ENCODE measurements at places on chromosomes 5 and 9.

DNA sequence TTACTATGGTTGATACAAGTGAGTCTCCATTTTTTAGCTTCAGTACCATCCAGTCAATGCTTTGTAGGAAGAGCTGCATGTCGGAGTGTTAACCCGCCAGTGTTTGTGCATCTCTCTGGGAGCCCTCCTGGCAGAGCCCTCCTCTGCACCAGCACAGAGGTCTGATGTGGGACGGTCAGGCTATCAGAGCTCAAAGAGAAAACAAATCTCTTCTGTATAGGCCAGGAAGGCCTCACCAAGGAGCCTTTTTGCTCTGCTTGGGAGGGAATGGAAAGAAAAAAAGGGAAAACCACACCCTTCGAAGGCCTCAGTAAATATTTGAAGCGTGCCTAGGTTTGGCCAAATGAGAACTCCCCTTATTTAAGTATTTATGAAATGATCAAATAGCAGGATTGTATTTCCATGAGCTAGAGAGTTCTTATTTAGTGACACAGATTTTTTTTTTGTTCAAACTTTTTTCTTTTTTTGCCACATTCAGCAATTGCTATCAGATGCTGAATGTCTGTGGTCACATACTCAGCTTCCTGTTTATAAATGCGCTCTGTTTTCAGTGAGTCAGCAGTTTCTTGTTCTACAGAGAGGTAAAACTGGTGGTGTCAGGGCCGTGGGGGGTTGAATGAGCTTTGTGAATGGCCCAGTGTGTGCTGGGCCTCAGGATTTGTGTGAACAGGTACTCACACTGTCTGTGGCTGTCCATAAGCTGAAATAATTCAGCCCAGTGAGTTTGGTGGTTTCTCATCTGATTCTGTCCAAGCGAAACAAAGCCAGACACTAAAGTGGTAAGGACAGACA, 226.6 kb downstream of the SNX18 start:
- DNase-seq = no peak

DNA sequence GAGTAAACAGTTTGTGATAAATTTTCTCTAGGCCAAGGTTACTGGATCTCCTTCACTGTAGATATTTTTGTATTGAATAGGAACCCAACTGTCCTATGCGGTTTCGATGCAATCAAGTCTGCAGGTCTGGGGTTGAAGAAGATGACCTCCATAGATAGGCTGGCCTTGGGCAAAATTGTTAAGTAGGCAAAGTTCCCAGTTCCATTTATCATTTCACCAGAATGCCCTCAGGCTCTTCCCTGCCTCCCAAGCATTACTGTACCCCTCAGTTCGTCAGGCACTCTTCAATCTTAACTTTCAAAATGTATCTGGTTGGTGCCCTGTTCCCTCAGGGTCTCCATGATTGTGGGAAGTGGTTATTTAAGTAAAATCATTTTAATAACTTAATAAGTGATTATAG, 1802.9 kb upstream of the WWC1 start:
- DNase-seq = no peak

DNA sequence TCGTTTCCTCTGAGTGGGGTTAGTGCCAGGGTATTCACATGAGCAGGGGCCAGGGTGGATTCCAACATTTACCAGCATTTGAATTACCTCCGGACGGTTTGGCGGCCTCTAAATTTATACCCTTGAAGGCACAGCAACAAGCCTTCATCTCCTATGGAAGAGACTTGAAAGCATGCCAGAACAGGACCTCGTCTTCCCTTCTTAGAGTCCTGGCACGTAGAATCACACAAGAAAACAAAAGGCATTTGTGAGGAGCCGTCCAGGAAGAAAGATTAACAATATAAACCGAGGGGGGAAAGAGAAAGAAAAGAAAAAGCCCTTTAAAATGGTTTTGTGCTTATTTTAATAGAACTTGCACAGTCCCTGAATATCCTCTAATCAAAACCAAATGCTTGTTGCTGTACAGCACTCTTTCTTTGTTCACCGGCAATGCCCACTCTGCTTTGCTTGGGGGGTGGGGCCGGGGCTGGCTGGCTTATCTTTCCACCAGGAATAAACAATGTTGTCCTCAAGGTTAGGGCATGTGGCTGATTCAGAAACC, 575.8 kb upstream of the ZNF462 start:
- DNase-seq = no peak

GRCh38 chr5:109945097-109945678, 255.5 kb downstream of the MAN2A1 start:
- DNase-seq = no peak

DNA sequence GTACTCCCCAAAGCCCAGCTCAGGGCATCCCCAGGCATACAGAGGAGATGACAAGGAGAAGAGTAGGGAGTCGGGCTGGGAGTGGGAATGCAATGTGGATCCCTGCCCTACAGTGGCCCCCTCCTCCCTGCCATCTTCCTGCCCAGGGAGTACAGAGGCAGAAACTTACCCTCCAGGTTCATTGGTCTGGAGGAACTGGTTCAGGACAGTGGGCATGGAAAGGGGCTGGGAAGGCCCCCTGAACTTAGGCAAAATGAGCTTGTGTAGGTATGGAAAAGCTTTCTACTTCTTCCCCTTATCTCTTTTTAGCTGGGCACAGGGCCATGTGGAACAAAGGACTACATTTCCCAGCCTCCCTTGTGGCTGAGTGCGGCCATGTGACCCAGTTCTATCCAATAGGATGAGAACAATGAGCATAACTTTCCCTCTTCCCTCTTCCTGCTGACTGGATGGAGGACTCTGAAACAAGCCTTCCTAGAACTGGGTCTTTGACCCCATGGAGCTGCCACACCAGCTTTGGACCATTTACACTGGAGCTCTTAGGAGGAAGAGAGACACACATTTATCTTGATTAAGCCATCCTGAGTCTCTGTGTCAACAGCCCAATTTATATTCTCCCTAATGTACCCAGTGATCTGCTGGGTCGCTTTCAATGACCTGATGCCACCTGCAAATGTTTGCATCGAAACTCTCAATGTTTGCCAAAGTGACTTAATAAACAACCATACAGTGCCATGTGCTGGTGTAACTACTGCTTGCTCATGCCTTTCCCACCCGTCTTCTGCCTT, 25.0 kb upstream of the HMCN2 start:
- DNase-seq = no peak

DNA sequence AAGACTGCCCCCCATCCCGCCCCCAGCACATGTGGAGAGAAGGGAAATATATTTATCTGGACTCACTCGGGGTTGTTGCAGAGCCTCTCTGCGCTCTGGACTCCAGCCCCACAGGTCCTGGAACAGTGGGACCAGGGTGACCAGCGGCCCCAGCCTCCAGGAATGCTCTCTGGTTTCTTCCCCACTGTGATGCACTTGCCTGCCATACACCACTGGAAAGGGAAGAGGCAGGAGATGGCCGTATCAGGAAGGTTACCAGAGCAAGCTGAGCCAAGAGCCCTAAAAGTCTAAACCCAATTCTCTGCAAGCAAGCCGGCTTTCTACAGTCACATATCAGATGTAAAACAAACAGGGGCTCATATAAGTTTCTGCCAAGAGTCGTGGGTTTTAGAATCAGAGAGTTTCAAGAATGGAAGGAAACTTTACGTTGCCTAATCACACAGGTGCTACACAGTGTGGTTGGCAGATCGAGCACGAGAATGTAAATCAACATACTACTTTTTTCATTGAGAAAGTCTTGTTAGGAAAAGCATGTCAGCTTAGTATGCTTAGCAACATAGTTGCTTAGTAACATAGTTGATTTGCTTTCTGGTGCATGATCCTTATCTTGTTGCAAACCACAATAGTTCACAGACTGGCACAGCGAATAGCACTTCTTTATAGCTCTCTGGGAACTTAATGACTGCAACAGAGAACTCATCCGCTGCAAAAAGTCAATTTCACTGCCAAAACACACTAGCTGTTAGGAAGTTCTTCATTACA, 201.2 kb downstream of the TARS1 start:
- no peak for DNase-seq

- DNase-seq = no peak
Observed at GRCh38 chr5:112124788-112125187, 294.3 kb downstream of the EPB41L4A start.

DNA sequence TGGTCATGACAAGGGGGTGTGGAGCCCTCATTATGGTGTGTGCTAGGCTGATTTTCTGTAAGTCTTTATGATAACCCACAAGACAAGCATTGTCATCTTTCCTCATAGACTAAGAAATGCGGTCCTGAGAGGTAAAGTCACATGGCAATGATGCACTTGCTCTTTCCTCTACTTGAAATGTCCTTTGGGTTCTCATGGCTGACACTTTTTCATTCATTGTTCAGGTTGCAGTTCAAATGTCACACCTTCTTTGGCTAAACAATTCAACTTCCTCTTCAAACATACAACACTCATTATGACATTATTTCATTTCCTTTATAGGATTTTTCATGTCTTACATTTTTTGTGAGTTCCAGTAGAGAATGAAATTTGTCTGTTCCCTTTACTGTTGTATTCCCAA, 323.6 kb upstream of the PRR16 start:
- no peak for DNase-seq

DNA sequence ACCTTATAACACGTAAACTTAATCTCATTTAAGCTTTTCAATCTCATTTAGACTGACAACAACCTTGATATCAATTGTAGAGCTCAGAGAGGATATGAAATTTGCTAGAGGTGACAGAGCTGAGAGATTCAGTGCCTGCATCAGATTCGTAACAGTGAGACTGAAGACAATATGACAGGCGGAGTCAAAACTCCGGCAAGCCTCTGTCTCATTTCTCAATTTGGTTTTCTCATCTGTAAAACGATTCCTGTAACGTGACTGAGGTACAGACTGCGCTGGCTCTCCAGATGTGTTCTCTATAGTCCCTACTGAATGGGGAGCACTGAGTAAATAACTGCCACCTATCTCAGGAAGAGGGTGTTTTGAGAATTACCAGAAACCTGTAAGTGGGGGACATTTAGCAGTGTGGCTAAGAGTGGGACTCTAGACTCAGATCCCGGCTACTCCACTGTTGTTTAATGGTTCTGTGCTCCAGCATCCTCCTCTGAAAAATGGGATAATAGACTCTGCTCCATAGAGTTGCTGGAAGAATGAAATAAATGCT, 3.0 kb upstream of the MCIDAS start:
- no peak for DNase-seq

DNA sequence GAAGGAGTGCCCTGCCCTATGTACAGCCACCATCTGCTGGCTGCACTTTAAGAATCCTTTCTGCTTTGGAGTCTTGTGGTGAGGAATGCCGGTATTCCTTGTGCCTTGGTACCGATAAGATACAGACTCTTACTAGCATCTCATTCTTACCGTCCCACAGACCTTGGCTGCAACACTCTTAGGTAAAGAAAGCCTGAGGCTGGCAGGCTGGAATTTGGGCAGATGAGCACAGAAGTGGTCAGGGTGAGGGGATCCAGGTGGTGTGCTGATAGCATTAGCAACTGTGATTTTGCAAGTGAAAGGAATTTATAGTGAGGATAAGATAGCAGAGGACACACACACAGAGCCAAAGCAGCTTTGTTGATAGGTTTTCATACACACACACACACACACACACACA, 198.1 kb downstream of the ENC1 start:
- no peak for DNase-seq

DNA sequence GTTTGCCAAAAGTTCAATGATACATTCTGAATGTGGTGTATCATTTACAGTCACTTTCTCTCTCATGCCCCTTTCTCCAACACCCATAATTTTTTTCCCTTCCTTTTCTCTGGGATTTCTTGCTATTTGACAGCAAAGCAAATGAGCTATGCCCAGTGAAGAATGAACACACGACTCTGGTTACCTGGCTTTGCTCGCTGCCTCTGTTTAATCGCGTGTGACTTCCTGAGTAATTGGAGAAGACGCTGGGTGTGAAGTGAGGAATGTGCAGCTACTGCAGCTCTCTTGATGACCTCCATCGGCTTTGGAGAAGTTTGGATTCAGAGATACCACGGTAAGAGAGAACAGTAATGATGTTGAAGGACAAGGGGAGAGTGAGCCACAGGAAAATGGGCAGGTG, 651.8 kb downstream of the KIF4B start:
- DNase-seq = no peak

DNA sequence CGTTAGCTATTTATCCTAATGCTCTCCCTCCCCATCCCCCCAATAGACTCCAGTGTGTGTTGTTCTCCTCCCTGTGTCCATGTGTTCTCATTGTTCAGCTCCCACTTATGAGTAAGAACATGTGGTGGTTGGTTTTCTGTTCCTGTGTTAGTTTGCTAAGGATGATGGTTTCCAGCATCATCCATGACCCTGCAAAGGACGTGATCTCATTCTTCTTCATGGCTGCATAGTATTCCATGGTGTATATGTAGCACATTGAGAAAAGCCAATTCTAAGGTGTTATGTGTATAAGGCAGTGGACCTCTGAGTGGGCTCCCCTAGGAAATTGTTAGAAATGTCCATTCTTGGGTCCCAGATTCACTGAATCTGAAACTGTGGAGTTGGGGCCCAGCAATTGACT, 103.1 kb upstream of the MYO10 start:
- no peak for DNase-seq

DNA sequence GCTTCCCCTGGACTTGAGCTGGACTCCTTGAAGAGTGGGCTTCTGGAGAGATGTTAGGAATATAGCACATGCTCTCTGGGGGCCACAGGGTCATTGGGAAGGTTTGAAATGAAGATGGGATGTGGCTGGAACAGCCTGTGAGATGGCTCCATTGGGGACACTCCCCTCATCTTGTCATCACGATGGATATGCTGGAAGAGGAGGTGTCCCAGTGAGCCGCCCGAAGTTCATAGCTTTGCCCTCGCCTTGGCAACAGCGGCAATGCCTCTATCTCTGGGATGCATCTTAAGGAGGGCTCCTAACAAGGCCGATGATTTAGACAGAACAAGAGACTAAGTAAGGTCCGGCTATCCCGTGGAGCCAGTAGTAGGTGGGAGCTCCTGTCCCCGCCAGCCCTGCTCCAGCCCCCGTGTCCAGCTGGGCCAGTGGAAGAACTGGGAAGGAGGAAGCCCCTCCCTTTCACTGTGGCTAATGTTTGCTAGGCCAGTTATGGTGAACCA, 23.9 kb downstream of the AMBP start:
- no peak for DNase-seq

GRCh38 chr5:4905674-4906520, 234.2 kb upstream of the ADAMTS16 start:
- DNase-seq = no peak

- DNase-seq = no peak
Observed at GRCh38 chr5:138900281-138900965, 25.3 kb upstream of the LRRTM2 start.

DNA sequence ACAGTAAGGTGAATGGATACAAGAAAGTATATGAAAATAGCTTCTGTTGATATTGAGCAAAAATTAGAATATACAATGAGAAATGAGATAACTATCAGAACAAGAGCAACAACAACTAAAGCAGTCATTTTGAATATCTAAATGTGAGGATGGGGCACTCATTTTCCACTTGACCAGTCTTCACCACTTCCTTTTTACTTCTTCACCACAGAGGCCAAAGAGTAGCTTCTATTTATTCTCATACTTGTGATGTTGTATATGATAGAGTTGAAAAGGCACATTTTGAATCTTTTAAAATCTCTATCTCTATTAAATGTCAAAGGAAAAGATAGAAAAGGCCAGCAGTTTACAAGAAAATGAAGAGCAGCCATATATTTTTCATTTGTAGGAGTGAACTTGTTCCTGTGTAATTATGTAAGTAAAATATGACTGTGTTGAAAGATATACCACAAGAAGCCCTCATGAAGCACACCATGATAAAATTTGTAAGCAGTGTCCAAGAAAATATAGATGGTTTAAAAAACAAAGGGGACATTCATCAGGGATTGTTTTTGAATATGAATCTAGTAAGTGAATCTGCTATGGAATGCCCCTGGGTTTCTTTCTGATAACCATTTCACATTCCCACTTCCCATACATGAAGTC, 39.2 kb downstream of the ADAMTS19 start:
- DNase-seq = no peak
